CD8-positive, alpha-beta memory T cell (primary cell): ENCODE measurements at places on chromosomes 3 and 15.

- DNase-seq: no peak
Measured at GRCh38 chr15:55736756-55737155, 6.2 kb downstream of the PRTG start.

DNA sequence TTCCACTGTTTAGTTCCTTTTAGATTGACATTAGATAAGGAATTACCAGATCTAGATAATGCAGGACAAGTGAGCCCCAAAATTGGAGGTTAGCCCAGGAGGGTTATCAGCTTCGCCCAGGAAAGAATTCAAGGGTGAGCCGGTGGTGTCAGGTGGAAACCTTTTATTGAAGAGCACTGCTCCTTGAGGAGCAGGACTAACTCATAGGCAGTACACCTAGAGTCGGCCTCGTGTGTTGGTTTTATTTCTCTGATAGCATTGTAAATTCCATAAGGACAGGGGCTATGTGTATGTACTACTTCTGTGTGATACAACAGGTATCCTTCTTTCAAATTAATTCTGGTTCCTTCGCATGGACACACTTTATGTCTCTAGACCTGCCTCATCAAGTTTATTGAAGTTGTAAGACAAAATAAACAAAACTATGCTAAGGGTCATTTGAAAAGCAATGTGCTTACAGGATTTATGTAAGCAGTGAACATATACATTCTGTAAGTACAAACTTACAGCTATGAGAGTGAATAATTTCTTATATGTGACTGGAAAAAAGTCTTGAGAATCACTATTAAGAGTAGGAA is 57.2 kb downstream of the SNX4 start:
- DNase-seq: no peak

- no peak for DNase-seq
Measured at GRCh38 chr3:46318207-46318927, 35.5 kb upstream of the CCR2 start.

GRCh38 chr3:16148783-16149182 is 25.7 kb upstream of the GALNT15 start:
- no peak for DNase-seq
